ENCODE measurements at places on chromosomes 16 and 17. TPM values are rescaled to one million over a fixed set of nuclear protein-coding genes. Genes with fewer than 3 reads are reported as not detected.
A peak's percentile ranks its signal among the peaks of the same experiment; 100 is the strongest.

DNA sequence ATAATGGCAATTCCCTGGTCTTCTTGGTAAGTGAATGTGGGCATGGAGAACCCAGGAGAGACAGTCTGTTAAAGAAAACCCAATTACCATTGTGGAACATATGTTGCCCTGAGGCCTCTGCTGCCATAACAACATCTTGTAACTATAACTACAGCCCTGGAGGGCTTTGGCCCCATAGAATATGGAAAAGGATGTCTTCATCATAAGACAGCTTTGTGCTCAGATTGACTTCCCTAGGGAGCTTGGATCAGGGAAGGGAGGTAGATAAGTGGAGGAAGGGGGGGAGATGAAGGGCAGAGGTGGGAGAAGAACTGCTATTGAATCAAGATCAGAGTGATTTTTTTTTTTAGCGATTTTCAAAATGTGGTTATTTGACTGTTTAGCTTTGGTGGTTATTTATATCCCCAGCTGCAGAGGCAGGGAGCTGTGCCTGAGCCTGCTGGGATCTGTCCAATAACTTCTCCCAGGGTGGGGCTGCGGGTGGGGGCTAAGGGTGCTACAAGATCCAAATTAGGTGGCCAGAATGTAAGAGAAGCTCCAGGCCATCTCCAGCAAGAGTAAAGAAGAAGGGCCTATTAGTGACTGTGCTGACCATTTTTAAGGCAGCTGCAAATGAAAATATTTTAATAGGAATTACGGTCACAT lies 5.3 kb upstream of the KAT7 start:
- DNase-seq: no peak

GRCh38 chr17:71975331-71975801 lies 145.5 kb upstream of the SOX9 start:
- DNase-seq: peak; percentile 77

CES4A gene
- total RNA-seq: 5.2 TPM

ZDHHC7 gene
- 33.2 TPM for total RNA-seq

Measured in left cardiac atrium (tissue), 4 donors.